Hematopoietic multipotent progenitor cell treated with erythropoietin and hydrocortisone succinate and interleukin-3 and kit ligand, for 6 days (in vitro differentiated cells): ENCODE measurements at places on chromosomes 5 and 9.

- DNase-seq, result no peak
These were observed 102.4 kb downstream of the PCSK1 start for GRCh38 chr5:96330530-96331140.

- DNase-seq, result no peak
These were observed 10.6 kb upstream of the NEURL1B start for GRCh38 chr5:172630482-172630881.

- no peak for DNase-seq
These were observed 96.2 kb downstream of the TAF11L14 start for GRCh38 chr5:17730421-17730820.

DNA sequence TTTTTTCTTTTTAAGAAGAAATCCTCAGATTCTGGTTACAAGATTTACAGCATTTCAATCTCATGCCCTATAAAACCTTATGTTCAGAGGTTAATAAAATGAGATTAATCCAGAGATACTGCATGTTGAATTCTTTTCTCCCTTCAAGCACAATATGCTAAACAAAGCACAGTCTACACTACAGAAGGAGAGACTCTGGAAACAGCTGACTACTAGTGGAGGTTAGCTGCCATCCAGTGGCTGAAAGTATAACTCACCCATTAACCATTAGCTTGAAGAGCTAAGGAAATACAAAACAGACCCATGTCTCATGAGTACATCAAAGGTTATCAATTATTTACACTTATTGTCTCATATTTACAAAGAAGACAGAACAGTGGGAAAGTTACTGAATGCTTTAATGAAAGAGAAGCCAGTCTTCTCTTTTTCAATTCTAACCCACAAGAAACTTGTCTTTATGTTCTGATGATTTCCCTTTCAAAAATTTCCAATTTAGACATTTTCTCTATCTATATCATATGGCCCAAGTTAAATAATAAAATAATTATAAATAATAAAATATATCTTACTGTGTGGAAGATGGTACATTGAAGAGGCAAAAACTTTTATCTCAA lies 12.7 kb upstream of the DNAH5 start:
- DNase-seq, result peak; percentile 65

GRCh38 chr9:95880021-95880690 lies 4.7 kb downstream of the ERCC6L2 start:
- no peak for DNase-seq
